ENCODE measurements at places on chromosomes 2 and 18.

DNA sequence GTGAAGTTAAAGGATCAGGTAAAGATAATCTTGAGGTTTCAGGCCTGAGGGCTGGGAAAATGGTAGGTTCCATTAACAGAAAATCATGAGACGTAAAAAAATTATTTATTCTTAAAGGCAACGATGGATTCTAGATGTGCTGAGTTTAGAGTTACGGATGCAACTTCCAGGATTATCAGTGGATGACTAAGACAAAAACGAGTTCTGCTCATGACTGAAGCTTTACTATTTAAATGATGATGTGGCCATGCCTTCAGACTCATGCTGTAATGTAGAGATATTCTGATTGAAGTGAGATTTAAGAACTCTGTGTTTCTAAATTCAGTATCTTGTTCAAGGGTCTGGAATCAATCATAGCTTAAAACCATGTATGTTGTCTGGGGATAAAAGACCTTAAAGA is 5.0 kb downstream of the TMEM237 start:
- DNase-seq: no peak

- no peak for DNase-seq
Measured at GRCh38 chr2:181308766-181309515, 148.2 kb upstream of the ITGA4 start.

DNA sequence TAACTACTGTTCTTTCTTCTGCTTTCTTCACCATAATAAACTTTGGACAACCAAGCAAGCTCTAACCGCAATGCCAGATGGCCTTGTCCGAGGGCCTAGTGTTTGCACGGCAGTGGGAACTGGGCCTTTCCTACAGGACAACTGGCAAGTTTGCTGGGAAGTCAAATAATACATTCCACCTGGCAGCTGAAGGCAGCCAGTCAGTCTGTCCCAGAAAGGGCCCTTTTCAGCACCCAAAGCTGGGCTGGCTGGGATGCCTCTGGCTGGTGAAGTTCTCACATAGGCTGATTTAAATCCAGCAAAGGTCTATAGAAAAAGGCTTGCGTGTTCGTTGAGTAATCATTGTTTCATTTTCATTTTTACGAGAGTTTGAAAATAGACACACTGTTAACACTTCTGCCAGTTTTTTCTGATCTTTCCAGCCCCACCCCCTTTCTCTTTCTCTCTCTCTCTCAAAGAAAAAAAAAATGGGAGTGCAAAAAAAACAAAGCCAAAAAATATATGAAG is 110.0 kb upstream of the EPAS1 start:
- DNase-seq: no peak

GRCh38 chr18:10851824-10852319 is 297.5 kb downstream of the PIEZO2 start:
- DNase-seq: peak; percentile 59

DNA sequence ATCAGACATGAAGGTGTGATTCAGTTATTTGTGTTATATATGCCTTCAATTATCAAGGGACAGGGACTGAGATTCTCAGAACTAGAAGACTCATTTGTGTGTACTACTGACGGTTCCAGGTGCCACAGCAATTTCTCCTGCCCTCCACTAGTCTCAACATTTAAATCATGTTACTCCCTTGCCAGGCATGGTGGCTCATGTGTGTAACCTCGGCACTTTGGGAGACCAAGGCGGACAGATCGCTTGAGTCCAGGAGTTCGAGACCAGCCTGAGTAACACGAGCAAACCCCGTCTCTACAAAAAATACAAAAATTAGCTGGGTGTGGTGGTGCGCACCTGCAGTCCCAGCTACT is 1.1 kb downstream of the CNDP2 start:
- DNase-seq: no peak

GRCh38 chr2:71923887-71924533 is 223.7 kb downstream of the CYP26B1 start:
- DNase-seq: peak; percentile 84

- no peak for DNase-seq
Measured at GRCh38 chr18:40849886-40850285, 1105.1 kb upstream of the PIK3C3 start.

- no peak for DNase-seq
Measured at GRCh38 chr18:32920796-32921787, 148.3 kb upstream of the KLHL14 start.

GRCh38 chr2:72924353-72925240 is 7.3 kb downstream of the EMX1 start:
- DNase-seq: peak; percentile 33

- peak; percentile 59 for DNase-seq
Measured at GRCh38 chr2:32009516-32010256, 1.1 kb downstream of the MEMO1 start.

DNA sequence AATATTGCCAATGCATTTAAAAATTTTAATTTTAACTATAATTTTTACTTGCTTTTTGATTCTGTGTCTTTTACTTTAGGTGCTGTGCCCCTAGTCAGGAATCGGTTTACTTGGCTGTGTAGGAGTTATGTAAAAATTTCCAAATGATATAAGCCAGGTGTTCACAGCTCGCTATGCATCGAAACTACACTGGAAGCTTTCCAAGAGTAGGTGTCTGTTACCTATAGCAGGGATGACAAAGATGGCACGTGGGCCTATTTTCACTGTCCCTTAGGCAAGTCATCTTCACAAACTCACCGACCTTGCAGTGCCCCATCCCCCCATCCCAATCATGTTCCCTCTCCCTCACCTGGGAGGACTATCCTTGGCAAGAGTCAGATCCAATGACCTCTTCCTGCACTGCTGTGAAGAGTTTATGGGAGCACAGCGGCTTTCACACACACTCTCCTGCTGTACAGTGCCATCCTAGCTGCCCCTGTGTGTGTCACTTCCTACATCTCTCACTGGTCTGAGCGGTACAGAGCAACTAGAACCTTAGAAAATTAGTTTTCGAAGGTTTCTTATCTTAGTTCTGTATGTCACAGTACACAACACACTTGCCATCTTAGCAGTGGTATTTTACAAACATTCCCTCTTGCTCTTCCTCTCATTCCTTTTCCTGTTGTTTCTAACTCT is 49.2 kb upstream of the NAB1 start:
- no peak for DNase-seq

- DNase-seq: no peak
Measured at GRCh38 chr2:11616851-11617415, 53.1 kb downstream of the NTSR2 start.

DNA sequence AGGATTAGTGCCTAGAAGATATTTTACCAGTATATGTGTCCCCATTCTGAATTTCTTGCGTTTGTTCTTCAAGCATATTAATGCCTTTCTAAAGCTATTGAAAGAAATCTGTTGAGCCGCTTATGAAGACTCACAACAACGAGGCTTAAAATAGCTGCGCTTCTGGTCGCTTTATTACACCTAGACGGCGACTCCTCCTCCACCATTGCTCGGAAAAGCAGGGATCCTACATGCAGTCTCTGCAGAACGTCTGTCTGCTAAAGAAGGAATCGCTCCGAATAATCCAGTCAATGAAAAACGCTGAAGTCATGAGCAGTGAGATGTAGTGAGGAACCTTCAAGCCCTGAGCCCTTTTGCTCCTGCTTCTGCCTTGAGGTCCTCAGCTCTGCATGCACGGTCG is 94.8 kb upstream of the ZNF516 start:
- peak; percentile 39 for DNase-seq

GRCh38 chr18:24802456-24802855 is 342.0 kb downstream of the HRH4 start:
- no peak for DNase-seq

GRCh38 chr2:147083664-147084063 is 761.2 kb upstream of the ACVR2A start:
- DNase-seq: no peak

DNA sequence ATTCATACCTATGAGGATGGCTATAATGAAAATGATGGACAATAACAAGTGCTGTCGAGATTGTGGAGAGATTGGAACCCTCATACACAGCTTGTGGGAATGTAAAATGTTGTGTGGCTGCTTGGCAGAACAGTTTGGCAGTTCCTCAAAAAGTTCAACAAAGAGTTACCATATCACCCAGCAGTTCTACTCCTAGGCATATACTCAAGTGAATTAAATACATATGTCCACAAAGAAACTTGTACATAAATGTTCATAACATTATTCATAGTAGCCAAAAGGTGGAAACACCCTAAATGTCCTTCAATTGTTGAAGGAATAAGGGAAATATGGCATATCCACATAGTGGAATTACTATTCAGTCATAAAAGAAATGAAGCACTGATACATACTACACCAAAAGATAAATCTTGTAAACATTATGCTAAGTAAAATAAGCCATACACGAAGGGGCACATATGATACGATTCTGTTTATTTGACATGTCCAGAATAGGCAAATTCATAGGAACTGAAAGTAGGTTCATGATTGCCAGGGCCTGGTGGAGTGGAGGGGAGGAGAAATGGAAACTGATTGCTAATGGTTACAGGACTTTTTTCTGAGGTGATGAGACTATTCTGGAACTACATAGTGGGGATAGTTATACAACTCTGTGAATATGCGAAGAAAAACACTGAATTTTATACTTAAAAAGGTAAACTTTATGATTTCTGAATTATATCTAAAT is 92.1 kb downstream of the ADAM23 start:
- no peak for DNase-seq

DNA sequence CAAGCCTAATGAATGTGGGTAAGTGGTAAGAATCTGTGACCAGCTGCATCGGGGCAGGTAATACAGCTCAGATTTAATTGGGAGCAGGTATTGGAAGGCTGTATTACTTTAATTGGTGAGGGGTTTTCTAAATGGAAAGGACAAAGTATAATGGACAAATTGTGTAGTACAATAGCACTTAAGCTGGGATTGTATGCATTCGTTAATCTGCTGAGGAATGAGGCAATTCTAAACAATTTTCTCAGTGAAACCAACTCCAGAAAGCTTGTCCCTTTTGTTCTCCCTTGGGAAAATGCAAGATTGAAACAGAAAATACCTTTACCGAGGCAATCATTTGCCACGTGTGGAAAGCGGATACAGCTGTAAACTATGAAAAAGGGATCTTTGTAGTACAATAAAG is 801.6 kb upstream of the POU3F3 start:
- no peak for DNase-seq

DNA sequence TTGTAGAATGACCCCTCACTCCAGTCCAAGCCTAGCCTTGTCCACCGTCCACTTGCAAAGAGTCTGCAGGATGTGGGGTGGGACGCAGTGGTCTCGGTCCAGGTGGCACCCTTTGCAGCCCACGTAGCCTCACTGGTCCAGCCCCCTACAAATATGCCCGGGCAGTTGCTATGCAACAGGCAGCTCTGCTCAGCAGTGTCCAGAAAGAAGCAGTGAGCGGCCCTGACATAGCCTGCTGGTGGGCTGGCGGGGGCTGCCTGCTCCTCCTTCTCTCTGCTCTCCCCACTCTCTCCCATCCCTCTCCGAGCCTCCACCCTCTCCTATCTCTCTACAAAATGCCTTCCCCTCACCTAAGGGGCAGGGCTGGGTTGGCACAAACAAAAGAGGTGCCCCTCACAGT is 233.4 kb downstream of the CELF4 start:
- peak; percentile 41 for DNase-seq

DNA sequence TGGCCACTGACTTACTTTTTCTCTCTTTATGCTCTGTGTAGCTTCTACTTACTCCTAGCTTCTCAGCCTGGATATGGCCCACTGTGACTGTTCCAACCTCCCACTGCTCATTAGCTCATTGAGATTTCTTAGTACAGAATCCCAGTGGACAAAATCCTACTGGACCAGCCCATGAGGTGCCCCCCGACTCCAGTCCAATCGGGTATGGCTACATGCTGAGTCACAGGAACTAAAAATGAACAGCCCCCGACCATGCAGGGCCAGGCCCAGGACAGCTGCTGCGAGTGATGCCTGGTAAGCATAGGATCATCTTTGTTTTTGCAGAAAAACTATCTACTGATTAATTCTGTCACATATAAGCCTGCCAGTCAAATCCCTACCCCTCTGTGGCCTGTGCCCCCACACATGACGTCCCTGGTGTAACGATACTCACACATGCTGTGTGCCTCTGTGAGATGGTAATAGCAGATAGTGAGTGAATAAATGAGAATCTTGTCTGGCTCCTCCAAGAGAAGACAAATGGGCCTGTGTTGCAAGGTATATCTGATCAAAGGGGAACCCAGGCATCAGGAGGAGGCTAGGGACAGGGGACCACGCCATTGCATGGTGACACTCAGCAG is 85.9 kb upstream of the KLF7 start:
- DNase-seq: no peak

- DNase-seq: no peak
Measured at GRCh38 chr2:150586858-150587257, 99.4 kb upstream of the RND3 start.

DNA sequence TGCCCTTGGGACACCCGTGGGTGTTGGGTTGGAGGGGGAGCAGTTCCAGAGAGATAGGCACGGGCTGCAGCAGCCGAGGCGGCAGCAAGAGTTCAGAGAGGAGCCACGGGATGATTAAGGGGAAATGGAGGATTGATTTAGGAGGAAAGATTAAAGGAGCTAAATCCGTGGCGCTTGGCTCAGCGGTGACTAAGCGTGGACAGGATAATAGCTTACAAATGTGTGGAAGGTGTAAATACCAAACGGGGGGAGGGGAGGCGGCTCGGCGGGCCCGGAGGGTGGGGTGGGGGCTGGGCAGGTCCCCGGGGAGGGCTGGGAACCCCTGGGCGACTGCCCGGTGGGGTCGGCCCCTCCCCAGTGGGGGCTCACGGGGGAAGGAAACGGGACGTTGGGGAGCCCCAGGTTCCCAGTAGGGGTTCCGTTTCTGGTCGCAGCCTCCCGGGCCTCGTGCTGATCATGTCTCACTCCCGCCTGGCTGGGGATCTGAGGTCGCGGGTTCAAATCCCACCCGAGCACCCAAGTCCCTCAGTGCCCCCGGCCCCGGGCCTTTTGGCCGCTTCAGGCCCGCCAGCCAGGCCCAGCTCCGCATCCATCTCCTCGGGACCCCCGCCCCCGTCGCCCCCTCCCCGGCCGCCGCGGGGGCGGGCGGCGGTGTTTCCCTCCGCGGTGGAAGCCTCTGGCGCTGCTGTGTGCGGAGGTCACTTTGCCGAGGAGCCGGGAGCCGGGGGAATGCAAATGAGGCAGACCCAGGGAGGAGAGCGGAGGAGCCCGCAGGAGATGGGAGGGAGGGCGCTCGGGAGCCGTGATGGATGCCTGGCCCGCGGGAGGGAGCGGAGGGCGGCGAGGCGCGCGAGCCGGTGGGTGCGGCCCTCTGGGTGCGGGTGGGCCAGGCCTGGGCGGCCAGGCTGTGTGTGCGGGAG is 8.1 kb downstream of the ASIC4 start:
- DNase-seq: peak; percentile 96

- DNase-seq: peak; percentile 85
Measured at GRCh38 chr2:130391058-130391871, 35.4 kb downstream of the PTPN18 start.

- DNase-seq: peak; percentile 78
Measured at GRCh38 chr2:102615620-102616436, 3.5 kb upstream of the SLC9A2 start.

DNA sequence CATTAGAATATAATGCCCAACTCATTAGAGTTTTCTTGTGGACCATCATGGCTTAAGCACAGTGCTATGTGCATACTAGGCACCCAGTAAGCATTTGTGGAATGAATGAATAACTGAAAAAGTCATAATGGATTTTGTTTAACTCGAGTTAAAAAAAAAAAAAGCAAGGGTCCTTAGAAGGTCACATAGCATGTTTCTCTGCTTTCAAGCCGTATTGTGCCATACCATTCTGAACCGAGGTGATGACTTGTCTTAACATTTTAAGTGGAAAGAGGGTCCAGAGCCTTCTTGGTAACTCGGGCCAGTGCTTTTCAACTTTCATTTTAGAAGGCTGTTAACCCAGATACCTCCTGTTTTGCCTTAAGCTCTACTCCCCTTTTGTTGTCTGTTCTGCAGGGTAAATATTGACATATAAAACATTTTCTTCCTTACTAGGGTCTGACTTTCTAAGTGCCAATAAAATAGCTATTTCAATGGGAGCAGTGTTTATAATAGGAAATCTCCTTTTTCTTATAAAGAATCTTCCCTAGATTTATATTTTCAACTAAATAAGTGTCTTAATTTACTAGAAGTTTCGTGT is 787 bp upstream of the ADGRF3 start:
- peak; percentile 33 for DNase-seq

Data from NCI-H82 (cell line).